ENCODE measurements at places on chromosomes 13 and 19.

GRCh38 chr13:57583529-57583928, 48.0 kb upstream of the PCDH17 start:
- no peak for DNase-seq

DNA sequence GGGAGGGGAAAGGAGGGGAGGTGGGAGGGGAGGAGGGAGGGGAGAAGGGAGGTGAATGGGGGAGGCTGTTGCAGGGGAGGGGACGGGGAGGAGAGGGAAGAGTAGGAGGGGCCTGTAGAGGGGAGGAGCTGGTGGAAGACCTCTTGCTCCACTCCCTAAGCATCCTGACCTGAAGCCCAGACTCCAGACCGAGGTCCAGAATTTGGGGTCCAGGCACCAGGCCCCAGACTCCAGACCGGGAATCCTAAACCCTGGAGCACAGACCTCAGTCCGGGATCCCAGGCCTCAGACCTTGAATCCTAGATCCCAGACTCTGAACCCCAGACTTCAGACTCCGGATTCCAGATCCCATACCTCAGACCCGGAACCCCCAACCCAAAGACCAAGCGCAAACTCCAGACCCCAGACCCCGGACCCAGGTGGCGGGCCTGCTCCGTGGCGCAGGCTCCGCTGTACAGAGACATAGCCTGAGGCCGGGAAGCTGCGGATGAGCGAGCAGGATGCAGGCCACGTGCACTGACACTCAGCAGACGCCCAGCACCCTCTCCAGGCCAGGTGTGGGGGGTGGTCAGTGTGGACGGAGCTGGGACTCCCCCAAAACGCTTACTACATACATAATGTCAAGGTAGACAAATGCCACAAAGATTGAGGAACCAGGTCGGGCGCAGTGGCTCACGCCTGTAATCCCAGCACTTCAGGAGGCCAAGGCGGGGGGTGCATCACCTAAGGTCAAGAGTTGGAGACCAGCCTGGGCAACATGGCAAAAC, 710 bp upstream of the BTBD2 start:
- DNase-seq: no peak

DNA sequence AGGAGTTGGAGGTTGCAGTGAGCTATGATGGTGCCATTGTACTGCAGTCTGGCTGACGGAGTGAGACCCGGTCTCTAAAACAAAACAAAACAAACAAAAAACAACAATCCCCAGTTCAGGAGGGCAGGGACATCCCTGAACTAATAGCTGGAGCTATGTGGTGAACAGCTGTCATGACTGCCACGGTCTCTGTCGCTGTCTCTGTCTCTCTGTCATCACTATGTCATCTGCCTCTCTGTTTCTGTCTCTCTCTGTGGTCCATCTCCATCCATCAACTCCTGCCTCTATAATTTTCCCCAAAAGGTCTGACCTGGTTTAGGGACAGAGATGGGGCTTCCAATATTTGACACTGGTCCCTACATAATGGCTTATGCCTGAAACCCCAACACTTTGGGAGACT, 7.4 kb downstream of the ITPKC start:
- no peak for DNase-seq

- no peak for DNase-seq
These were observed 332.2 kb downstream of the TEX29 start for GRCh38 chr13:111652676-111653075.

GRCh38 chr13:105219651-105220050, 1315.8 kb downstream of the EFNB2 start:
- no peak for DNase-seq

DNA sequence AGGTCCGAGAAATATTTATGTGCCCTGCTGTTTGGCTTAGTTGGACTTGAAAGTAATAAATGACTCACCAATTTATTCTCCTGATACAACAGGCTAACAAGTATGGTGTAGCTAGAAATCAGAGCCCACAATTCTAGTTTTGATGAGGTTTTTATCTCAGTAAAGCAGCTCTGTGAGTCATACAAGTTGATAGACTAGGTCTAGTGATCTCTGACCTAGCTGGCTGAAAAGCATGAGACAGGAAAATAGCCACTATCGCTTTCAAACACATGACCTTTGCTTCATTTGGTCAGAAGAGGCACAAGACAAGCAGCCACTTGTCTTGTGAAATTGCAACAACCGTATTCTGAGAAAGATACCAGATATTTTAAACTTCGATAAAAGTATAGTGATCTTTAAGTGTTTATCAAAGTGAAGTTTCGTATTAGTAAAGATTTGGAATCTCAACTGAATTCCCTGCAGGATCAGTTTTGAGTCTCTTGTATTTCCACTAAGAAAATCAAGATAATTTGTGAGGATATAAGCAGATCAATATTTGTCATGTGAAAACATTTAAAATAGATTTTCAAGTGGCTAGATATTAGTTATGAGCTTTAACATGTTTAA, 126.7 kb downstream of the MAB21L1 start:
- DNase-seq: no peak

DNA sequence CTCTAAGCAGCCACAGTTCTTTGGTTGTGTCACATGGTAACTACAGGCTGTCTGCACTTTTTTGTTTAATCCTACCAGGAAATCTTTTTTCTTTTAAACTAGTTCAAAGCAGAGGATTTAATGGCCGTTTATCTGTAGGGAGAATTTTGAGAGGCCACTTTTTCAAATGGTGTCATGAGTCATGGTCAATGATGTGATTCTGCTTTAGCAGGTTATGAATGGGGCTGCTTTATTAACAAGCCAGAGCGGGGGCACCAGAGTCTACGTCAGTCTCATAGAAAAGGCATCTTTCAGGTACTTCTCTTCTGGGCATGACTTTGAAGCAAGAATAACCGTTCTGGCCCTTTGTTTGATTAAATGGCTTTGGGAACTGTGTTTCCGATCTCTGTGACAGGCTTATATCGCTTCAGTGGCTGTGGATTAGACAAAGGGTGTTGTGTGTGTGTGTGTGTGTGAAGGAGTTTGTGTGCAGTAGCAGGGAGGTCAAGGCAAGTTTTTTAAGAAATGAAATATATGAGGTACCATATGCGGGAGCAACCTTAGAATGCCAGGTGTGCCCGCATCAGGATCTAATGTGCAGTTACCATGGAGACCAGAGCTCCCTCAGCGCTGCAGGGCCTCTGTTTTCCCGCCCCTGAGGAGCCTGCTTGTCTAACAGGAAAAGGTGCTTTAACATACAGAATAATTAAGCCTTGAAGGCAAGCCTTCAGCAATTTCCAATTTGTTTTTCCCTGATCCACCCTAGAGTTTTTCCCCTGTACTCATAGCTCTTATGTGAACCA, 120.5 kb downstream of the KATNAL1 start:
- no peak for DNase-seq

GRCh38 chr13:101730420-101731000, 278.0 kb downstream of the ITGBL1 start:
- no peak for DNase-seq

- no peak for DNase-seq
These were observed 20.3 kb downstream of the POP4 start for GRCh38 chr19:29626386-29626785.

GRCh38 chr19:29583196-29583999, 22.7 kb upstream of the POP4 start:
- DNase-seq: peak; percentile 30

DNA sequence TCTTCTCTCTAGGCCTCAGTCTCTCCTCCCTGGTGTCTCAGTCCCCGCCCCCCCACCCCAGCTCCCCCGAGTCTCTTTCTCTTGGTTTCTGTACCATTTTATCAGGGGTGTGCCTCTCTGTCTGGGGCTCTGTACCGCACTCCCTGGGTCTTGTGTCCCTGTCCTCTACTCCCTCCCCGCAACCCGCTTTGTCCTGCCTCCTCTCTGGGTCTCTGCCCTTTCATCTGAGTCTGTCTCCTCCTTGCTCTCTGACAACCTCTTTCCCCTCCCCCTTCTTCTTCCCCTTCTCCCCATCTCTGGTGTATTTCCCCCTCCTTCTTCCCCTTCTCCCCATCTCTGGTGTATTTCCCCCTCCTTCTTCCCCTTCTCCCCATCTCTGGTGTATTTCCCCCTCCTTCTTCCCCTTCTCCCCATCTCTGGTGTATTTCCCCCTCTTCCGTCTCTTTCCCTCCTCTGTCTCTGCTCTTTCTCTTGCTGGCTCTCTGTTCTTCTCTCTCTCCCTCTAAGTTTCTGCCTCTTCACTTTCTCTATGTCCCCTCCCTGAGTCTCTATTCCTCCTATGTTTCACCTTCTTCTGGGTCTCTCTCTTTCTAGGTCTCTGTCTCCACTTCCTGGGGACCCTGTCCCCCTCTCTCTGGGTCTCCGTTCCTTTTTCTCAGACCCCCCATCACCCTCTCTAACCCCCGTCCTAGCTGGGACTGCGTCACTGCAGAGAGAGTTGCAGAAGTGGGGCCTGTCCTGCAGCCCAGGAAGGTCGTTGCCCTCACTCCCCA, 2.2 kb upstream of the KCNC3 start:
- DNase-seq: no peak

- peak; percentile 37 for DNase-seq
These were observed 31.7 kb downstream of the ACTL9 start for GRCh38 chr19:8666814-8667405.

DNA sequence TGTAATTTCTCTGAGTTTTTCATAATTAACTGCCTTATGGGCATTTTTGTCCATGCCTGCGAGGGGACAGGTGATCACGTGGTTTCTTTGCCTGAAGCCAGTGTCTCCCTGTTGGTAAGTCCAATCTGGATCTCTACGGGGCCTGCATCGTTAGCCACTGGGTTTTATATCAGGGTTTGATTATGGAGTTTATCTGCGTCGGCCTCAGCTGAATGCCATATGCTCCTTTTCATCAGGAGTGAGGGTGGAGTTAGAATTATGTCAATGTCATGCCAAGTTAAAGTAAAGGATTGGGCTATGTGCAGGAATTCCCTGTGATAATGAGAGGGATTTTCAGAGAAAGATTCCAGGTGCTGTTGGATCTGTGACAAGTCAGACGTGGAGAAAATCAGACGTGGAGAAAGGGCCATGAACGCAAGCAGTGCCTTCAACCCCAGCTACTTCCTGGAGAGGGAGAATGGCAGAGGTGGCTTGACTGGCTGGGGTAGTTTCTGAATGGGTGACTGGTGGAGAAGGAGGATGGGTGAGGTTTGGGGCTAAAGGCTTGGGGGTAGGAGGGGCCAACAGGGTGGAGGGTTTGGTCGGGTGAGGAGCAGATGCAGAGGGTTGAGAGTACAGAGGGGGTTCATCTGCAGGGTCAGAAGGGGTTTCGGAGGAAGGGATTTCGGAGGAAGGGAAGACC, 24.3 kb downstream of the TMEM255B start:
- DNase-seq: peak; percentile 60

DNA sequence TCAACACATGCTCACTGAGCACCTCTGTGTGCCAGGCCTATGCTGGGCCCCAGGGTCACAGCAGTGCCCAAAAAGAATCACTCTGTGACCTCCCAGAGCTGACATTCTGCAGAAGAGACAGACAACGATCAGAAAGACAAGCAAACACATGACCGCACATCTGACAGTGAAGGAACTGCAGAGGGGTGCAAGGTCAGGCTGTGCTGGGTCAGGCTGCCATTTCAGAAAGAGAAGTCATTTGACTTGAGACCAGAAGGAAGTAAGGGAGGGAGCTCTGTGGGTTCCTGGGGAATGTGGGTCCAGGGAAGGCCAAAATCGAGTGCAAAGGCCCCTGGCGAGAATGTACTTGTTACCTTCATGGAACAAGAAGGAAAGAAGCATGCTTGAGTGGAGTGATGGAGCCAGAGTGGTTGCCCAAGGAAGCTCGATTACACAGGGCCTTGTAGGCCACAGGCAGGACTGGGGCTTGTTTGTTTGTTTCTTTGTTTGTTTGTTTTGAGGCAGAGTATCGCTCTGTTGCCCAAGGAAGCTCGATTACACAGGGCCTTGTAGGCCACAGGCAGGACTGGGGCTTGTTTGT, 11.4 kb upstream of the CD22 start:
- no peak for DNase-seq

GRCh38 chr13:92830821-92831220, 395.8 kb upstream of the GPC6 start:
- DNase-seq: no peak

GRCh38 chr13:48493066-48493765, 39.7 kb downstream of the RCBTB2 start:
- DNase-seq: no peak

GRCh38 chr19:1488282-1488601, 1.9 kb downstream of the PCSK4 start:
- DNase-seq: no peak

GRCh38 chr19:50449236-50449899, 16.7 kb downstream of the MYBPC2 start:
- no peak for DNase-seq

DNA sequence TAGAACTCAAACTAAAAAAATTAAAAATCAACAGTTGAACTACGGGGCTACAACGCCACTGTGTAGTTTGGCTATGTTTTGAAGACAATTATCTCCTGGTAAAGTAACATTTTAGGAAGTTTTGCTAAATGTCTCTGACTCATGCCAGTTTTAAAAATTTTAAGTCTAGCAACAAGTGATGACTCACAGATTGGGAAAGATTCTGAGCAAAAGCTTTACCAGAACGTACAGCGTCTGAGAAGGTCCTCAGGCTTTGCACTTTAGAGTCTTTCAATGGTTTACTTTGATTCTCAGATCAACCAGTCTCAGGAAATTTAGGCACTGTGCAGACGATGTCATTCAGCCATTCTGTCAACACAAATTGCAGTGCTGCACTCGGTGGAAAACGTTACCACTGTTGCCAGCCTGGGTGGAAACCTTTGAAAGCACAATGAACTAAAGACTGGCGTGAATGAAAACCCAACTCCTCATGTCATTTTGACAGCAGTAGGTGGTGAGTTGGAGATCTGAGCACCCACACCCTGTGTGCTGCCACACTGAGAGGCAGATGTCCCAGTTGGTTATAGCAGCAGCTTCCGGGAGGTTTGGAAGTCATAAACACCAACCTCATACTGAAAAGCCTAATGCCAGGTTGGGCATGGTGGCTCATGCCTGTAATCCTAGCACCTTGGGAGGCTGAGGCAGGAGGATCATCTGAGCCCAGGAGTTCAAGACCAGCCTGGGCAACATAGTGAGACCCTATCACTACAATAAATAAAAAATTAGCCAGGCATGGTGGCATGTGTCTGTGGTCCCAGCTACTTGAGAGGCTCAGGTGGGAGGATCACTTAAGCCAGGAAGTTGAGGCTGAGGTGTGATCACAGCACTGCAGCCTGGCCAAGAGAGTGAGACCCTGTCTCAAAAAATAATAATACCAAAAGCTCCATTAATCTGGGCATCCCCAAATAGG, 6.3 kb upstream of the WTIP start:
- DNase-seq: peak; percentile 28

GRCh38 chr13:32824061-32824460, 192.2 kb upstream of the KL start:
- no peak for DNase-seq

GRCh38 chr13:32284927-32285632, 30.1 kb downstream of the ZAR1L start:
- no peak for DNase-seq

GRCh38 chr13:40333226-40333625, 333.2 kb downstream of the FOXO1 start:
- DNase-seq: no peak

GRCh38 chr19:41623360-41623759, 3.5 kb downstream of the CEACAM4 start:
- no peak for DNase-seq
